Astrocyte of the cerebellum (primary cell): ENCODE measurements at places on chromosomes 11 and 22.

- DNase-seq = no peak
Observed at GRCh38 chr11:131378931-131379330, 8.5 kb downstream of the NTM start.

- no peak for DNase-seq
Observed at GRCh38 chr11:75421035-75421602, 11.9 kb downstream of the KLHL35 start.

DNA sequence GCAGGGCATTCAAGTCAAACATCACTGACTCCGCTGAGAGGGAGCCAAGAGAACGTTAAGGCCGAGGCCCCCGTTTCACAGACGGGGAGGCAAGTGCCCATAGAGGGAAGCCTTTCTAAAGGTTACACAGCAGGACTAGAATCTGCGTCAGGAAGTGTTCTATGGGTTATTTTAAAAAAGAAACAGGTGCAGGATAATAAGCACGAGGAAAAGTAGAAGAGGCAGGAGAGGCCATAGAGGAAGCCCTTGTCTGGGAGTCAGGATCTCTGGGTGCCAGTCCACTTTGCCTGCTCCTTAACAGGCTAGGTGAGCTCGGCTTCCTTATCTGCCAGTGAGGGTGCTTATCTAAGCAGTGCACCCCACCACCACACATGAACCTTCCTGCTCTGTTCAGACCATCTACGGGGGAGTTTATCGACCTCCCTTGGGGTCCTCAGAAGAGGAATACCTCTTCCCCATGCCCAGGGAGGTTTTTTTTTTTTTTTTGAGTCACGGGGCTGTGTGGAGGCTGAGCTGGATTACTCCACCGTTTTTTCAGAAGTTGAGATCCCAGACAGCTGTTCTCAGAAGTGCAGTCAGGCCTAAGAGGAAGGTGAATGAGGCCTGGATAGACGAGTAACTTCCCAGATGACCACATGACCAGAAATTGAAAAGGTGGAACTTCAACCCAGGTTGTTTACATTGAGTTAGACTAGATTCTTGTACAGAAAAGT lies 1.2 kb upstream of the FCHSD2 start:
- DNase-seq = no peak

- no peak for DNase-seq
Observed at GRCh38 chr11:18379201-18379600, 15.2 kb upstream of the LDHA start.

DNA sequence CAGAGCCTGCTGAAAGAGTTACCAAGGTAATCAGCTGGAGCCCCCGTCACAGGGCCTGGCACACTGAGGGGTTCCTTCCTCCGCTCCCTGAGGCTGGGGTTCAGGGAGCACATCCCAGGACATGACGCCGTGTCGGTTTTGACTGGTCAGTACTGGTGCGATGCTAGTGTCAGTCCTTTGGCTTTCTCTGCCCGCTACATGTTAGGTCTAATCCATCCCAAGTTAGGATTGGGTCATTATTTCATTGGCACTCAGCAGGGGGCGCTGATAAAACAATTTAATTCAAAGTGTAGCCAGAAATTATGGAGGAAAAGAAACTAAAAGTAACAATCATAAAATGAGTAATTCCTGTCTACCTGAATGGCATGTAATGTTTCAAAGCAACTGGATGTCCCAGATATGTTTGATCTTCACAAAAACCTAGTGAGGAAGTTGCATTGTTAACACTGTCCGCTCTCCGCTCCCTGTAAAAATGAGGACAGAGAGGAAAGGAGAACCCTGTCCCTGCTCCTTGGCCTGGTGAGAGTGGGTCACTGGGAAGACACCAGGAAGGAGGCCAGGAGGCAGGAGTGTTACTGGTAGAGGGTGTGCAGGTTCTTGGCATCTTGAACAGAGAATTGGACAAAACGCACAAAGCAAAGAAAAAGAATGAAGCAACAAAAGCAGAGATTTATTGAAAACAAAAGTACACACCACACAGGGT lies 27.1 kb downstream of the TSKU start:
- DNase-seq = no peak
